Suppressor macrophage treated with lipopolysaccharide for 1 hour (primary cell): ENCODE measurements at places on chromosomes 7 and 10.

DNA sequence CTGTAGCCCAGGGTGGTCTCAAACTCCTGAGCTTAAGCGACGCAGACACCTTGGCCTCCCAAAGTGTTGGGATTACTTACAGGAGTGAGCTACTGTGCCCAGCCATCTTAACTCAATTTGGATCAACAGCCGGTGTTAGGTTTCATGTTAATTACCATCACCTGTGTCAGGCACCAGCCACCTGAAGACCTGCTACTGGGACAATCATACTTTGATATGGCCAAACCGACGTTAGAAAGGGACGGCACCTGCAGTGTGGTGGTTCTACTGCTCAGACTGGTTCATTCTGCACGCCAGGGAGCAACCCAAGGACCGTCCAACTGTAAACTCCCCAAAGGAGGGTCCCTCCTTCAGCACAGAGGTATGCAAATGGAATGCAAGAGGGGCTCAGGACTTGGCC is 74.2 kb upstream of the CYTH3 start:
- DNase-seq, result no peak

GRCh38 chr7:30896036-30896435 is 15.6 kb upstream of the AQP1 start:
- DNase-seq, result no peak

DNA sequence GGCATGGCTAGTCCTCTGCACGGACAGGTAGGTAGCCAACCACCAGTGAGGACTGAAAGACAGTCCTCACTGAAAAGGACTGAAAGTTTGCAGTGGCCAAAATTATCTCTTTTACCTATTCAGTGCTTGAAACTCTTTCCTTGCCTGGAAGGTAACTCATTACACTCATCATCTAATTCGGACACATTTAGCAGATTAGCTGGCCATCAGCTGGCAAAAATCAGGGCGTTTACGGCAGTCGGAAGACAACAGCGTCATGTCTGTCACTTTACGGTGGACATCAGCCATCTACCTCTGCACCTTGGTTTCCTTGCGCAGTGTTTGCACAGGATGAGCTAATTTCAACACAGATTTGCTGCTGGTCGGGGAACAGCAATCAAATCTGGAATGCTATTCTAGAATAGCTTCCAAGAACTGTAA is 740 bp downstream of the ANXA7 start:
- no peak for DNase-seq

DNA sequence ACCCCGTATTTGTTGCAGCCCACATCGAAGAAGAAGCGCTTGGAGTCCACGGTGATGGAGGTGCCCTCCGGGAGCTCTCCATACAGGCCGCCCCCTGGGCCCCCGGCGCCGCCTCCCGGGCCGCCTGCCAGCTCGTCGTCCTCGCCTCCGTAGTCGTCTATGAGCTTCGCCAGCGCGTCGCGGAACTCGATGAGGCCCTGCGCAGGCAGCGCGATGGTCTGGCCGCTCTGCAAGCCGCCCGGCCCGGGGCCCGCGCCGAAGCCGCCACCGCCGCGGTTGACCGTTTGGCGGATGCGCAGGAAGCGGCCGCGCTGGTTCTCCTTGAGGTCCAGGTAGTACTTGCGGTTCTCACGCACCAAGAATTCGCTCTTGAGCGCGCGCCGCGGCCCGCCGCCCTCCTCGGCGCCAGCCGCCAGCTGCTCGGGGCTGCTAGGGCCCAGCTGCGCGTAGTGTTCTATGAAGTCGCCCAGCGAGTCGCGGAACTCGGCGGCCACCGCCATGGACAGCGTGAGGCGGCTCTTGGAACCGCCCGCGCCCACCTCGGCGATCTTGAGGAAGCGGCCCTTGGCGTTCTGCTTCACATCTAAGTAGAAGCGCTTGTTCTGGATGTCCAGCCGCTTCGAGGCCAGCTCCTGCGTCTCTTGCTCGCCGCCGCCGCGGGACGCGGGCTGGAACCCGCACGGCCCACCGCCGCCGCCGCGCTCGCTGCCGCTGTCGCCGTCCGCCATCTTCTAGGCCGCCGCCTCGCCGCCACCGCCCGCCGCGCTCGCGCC is 523 bp downstream of the PURB start:
- peak; percentile 76 for DNase-seq

DNA sequence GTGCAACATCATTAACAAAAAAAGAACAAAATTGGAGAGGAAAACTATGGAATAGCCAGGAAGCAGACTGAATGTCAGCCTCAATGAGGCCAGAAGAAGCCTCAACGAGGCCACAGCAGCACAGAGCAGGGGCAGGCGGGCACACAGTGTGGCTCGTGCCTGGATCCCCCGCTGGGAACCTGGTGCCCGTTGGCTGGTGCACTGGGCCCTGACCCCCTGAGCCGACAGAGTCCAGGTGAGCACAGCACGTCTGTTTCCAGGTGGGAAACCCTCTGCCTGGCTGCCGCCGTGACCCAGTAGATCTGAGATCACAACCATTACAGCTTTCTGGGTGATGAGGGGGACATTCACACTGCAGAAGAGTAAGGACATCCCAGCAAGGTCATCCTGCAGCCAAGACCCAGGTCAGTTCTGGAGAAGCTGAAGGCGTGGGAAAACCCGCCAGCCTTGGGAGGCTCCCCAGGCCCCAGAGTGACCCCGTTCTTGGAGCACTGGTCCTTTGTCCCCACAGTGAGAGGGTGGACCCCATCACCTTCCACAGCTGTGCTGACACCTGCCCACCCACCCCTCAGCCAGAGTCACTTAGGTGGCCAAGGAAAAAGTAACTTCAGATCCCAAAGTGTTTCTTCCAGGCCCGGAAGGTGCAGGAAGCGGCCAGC is 222.1 kb downstream of the ADARB2 start:
- no peak for DNase-seq

DNA sequence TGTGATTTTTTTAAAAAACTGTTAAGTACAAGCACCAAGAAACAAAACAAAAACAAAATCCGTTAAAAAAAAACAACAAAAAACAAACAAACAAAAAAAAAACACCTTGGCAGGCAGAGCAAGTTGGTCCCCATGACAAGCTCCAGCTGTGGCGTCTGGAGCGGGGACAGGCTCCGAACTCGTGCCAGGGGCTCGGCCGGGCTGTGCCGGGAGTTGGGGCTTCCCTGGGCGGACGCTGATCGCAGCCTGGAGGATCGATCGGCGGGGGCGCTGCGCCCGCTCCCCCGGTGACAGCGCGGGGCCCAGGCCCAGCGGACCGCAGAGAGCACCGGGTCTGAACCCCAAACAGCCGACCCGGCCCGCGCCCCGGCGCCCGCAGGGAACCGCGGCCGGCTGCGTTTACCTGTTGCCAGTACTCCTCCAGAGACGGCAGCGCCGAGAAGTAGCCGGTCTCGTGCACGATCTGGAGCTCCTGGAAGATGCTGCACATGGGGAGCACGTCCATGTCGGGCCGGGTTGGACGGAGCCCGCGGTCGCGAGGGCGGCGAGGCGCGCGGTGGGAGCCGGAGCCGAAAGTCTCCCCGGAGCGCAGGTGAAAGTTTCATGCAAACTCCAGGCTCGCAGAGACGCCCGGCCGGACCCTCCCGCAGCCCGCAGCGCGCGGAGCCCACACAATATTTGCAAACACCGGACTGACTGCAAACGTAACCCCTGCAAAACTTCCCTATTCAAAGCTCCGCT is at the start of gene KLF6:
KLF6 (minus strand) TSS at position 700 of the 741 bp plus-strand sequence; CDS start at position 505, 195 bp downstream.
- DNase-seq, result no peak

DNA sequence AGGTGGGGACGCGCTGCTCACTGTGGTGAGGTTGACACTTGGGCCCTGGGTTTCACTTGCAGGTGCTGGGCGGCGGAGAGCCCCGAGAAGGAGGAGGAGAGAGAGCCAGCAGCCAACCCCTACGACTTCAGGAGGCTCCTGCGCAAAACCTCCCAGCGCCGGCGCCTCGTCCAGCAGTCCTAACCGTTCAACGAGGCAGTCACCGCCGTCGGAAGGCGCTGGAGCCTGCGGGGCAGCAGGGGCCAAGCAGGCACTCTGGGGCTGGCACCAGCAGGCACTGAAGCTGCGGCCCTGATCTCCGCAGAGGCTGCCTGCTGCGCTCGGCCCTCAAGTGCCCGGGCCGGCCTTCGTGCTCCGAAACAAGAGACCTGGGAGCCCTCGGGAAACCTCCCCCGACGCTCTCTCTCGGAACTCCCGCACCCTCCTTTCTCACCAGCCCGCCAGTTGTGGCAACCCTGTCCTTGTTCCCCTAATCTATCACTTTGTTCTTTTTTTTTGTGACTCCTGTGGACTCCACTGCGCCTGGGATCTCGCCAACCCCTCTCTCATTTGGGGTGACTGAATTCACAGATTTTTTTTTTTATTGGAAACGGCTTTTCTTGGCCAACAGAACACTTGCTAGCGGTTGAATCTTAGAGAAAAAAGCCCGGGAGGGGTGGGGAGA is 4.7 kb upstream of the GAD2 start:
- DNase-seq, result no peak

GRCh38 chr7:90919816-90920215 is 323.7 kb downstream of the CDK14 start:
- no peak for DNase-seq
